ENCODE measurements at places on chromosomes 4 and X.

- DNase-seq = no peak
Measured at GRCh38 chrX:40976981-40977380, 108.3 kb upstream of the USP9X start.

GRCh38 chr4:55503169-55503568 is 43.5 kb downstream of the CLOCK start:
- DNase-seq = no peak

DNA sequence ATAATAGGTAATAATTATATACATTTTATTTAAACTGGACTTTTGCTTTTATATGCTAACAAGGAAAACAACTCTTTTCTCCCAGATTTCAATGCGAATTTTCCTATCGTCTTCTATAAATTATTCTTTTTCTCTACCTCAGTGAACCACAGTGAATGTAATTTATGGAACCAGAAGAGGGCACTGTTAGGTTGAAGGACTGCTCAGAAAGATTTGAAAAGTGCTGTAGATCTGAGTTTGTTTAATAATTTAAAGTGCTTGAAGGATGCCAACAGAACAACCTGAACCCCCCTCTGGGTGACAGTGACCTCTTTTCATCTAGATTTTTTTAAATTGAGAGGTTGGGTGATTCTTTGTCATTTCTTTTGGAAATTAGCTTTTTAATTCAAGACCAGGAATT is 54.9 kb downstream of the PHOX2B start:
- peak; percentile 23 for DNase-seq

DNA sequence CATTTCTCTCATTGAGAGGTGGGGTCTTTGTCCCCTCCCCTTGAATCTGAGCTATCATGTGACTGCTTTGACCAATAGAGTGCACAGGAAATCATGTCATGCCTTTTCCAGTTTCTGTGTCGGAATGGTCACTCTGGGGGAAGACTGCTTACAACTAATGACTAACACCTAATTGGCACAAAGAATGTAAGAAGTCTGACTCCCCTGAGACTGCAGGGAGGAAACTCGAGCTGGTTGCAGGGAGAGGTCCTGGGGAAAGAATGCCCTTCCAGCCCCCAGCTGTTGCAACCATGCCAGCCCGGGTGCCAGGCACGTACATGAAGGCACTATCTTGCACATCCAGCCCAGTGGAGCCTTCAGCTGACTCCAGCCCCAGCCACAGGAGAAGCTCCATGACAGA is 254.2 kb downstream of the DHX15 start:
- DNase-seq = no peak
